Activated CD4-positive, alpha-beta T cell treated with anti-CD3 and anti-CD28 coated beads, Interleukin-2, amount 10 ng/mL, durations not matched to agents 7 days and 5 days (primary cell): ENCODE measurements at places on chromosomes 13 and 19. TPM values are rescaled to one million over a fixed set of nuclear protein-coding genes. Genes with fewer than 3 reads are reported as not detected.
A peak's percentile ranks its signal among the peaks of the same experiment; 100 is the strongest.

Gene F2RL3
- total RNA-seq: 0.35 TPM

- H3K4me1 ChIP-seq: peaks cover 15% of the 10 kb centered on the region
- no peak for DNase-seq
- no peaks in the 10 kb centered on the region for H3K27me3 ChIP-seq
- no peak overlapping the region for H3K27ac ChIP-seq
- peaks cover 4% of the 10 kb centered on the region for H3K36me3 ChIP-seq
Observed at GRCh38 chr13:73633817-73634460, 500.3 kb downstream of the KLF12 start.

Gene STAP2
- total RNA-seq: 11.9 TPM

DNA sequence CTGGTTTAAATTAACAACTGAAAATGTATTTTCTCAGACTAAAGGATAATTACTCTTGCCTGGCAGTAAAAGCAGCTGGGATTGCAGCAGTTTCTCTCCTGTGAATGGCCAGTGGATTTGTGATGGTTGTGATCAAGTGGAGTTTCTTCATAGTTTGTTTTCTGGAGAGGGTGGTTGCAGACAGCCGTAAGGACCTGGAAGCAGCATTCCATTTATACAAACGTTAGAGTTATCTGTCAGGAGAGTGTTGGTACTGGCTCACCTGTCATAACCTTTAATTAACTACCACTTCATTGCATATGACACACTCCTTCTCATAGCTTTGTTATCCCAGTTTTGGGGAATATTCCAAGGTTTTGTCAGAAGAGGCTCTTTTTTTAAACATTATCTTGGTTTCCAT lies 258.4 kb upstream of the SLC10A2 start:
- H3K4me1 ChIP-seq: no peaks in the 10 kb centered on the region
- no peak for DNase-seq
- no peaks in the 10 kb centered on the region for H3K27me3 ChIP-seq
- no peak overlapping the region for H3K27ac ChIP-seq

- no peaks in the 10 kb centered on the region for H3K27me3 ChIP-seq
- H3K36me3 ChIP-seq: no peaks in the 10 kb centered on the region
- no peaks in the 10 kb centered on the region for H3K4me1 ChIP-seq
- no peak overlapping the region for H3K4me3 ChIP-seq
- DNase-seq: no peak
- no peak overlapping the region for H3K27ac ChIP-seq
Observed at GRCh38 chr19:28963486-28964250, 249.3 kb downstream of the UQCRFS1 start.

Gene PNMA8B
- total RNA-seq: 0.07 TPM

DNA sequence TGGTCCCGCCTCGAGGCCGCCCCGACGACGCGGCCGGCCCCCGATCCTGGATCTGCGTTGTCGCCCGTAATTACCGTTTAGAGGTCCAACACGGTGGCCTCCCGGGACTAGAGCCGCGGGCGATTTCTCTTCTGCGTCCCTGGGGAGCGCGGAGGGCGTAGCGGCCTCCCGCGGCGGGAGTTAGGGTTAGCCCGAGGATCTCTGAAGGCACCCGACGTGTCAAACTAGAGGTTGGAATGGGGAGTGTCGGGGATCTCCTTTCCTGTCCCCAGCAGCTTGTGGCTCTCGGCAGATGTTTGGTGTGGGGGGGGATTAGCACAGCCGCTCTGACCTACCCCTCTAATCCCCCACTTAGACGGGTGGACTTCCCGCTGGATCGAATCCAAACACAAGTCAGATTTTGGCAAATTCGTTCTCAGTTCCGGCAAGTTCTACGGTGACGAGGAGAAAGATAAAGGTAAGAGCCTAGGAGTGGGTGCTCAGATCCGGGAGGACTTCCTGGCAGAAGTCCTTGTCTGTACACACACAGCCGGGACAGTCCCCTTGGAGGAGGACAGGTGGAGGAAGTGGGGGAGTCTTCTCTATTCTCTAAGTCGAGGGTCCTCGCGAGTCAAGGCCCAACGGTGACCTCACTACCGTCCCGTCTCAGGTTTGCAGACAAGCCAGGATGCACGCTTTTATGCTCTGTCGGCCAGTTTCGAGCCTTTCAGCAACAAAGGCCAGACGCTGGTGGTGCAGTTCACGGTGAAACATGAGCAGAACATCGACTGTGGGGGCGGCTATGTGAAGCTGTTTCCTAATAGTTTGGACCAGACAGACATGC lies 581 bp downstream of the CALR start:
- H3K27me3 ChIP-seq: no peaks in the 10 kb centered on the region
- peak overlapping the region; percentile 96 for H3K27ac ChIP-seq
- H3K4me1 ChIP-seq: peaks cover 61% of the 10 kb centered on the region
- peaks cover 45% of the 10 kb centered on the region for H3K36me3 ChIP-seq
- peak; percentile 36 for DNase-seq

DNA sequence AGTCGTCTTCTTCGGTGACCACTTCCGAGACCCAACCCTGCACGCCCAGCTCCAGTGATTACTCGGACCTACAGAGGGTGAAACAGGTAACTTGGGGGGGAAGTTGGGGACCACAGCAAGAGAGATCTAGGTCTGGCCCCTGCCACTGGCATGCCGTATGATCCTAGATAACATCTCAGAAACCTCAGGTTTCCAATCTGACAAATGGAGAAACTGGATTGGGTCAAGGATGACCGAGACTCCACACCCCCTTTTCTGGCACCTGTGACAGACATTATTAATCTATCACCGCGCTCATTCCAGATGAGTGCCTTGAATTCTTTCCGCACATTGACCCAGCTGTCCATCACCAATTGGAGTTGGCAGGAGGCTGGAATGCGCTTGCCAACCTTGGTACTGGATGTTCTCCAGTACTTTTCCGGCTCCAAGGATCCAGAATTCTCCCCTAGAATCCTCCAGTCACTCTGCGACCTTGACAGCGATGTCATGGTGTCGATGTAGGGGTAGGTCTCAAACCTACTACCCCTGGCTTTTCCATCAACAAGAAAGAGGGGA lies 17.4 kb downstream of the VASP start:
- no peak overlapping the region for H3K27ac ChIP-seq
- no peak for DNase-seq
- H3K4me3 ChIP-seq: no peak overlapping the region
- H3K36me3 ChIP-seq: peaks cover 58% of the 10 kb centered on the region
- H3K27me3 ChIP-seq: peaks cover 4% of the 10 kb centered on the region
- peaks cover 24% of the 10 kb centered on the region for H3K4me1 ChIP-seq
